ENCODE measurements at places on chromosomes 6 and 20.

GRCh38 chr20:46872328-46873211 is 22.1 kb upstream of the EYA2 start:
- peak; percentile 36 for DNase-seq

GRCh38 chr6:154474648-154475428 is 35.6 kb downstream of the CNKSR3 start:
- DNase-seq, result peak; percentile 56

- no peak for DNase-seq
Measured at GRCh38 chr6:14889611-14890593, 356.0 kb upstream of the JARID2 start.

DNA sequence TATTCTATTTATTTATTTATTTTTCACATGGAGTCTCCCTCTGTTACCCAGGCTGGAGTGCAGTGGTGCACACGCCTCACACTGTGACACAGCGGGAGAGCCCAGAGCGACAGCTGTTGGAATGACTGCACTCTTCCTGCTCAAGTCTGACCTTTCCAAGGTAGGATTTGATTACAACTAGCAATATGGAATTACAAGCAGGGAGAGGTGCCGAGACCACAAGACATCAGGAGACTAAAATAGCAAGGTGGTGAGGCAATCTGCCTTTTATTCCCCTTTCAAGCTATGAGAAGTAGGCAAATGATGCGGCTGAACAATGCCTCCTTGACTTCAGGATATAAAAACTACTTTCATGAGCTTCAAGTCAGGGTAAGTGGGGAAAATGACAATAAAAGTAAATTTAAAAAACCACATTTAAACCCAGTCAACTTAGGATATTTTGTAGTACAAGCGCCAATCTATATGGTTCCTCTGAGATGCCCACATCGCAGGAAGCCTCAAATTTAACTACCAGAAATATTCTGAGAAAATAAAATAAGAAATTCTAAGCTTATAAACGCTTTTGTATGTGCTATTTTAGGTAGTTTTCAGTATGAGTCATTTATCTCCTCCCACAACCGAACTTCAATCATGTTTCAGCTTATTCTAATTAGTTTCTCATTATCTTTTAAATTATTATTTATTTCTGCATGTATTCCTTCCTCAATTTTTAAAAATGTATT is 146.9 kb upstream of the SGK1 start:
- DNase-seq, result no peak

DNA sequence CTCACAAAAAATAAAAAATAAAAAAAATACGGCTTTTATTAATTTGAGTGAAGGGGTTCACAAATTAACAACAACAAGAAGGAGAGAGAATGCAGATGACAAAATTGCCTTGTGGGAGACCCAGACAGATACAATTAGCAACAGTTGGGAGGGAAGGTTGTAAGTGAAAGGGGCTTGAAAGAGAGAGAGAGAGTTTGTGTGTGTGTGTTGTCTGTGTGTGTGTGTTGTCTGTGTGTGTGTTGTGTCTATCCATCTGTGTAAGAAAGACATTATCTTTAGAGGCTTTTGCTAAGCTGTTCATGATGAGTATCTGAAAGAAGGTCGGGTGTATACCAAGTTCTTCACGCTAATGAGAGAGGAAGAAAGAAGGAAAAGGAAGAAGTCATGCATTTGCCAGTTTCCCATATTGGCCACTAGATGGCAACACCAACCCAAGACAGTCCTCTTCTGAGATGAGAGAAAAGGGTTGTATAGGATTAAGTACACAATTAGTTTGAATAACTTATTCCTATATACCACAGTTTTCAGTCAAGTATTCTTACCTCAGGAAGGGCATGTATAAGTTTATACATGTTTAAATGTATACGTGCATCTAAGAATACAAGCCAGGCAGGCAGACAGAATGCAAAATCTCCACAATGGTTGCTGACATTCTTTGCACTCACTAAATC is 63.7 kb upstream of the CD2AP start:
- peak; percentile 79 for DNase-seq

GRCh38 chr6:23659125-23659524 is 466.9 kb upstream of the NRSN1 start:
- peak; percentile 70 for DNase-seq

DNA sequence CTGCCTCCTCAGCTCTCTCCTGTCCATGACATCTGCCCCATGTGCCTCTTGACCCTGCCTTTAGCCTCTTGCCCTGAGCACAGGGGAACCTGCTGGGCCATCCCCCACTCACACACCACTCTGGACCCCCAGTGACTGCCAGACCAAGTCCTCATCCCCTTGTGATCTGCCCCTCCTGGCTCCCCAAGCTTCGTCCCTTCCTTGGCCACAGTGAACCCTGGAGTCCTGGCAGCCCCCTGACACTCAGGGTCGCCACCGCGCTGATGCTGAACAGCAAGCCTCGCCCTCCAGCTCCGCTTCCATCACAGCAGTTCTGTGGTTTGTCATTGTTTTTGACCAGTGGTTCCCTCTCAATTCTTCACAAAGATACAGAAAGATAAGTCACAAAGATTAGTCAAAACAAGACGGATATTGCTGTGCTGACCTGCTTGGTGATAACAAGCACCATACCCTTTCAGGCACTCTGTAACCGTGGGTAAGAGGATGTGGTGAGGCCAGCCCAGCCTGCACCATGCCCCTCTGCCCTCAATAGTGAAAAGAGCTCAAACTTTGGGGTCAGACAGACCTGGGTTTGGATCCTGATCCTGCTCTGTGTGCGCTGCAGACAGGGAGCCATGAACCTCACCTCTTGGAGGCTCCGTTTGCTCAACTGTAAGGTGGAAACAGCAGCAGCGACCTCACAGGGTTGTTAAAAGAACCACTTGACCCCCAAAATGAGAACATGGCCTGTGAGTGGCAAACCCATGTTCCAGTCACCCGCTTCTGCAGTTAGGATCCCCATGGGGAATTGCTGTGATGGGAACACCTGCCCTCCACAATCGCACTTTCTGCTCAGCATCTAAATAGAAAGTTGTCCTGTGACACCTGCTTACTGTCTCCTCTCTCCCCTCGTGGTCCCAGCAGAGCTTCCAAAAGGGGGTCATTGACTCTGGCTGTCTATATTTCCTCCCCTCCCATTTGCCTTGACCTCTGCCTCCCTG is 114.5 kb downstream of the TOX2 start:
- no peak for DNase-seq

- DNase-seq, result no peak
Measured at GRCh38 chr20:44788706-44789456, 21.5 kb downstream of the RIMS4 start.

- DNase-seq, result no peak
Measured at GRCh38 chr6:140641412-140641811, 1267.0 kb upstream of the CITED2 start.

DNA sequence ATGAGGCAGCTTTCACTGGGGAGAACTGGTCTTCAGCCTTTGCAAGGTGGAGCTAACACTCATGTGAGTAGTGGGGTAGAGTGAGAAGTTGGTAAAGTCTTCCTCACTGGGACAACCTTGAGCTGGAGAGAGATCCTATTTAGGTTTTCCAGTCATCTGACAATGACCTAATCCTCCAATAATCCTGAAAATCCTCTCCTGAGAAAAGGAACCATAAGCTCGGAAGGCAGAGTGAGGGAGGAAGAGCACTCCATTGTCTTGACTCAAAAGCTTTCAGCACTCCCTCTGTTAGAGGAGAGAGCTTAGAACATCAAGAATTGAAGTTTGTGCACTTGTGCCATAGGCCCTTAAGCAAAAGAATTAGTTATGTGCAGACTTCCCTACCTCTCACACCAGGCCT is 77.8 kb downstream of the TRAM2 start:
- DNase-seq, result no peak

GRCh38 chr20:34703424-34704176 is 544 bp upstream of the TP53INP2 start:
- peak; percentile 78 for DNase-seq
